ENCODE measurements at places on chromosomes 2 and 18.
A peak's percentile ranks its signal among the peaks of the same experiment; 100 is the strongest.

- H3K27ac ChIP-seq, result peak overlapping the region; percentile 99
- H3K4me1 ChIP-seq, result peaks cover 64% of the 10 kb centered on the region
- H3K27me3 ChIP-seq, result no peaks in the 10 kb centered on the region
- DNase-seq, result no peak
Measured at GRCh38 chr18:58866773-58867150, 2.1 kb downstream of the ZNF532 start.

DNA sequence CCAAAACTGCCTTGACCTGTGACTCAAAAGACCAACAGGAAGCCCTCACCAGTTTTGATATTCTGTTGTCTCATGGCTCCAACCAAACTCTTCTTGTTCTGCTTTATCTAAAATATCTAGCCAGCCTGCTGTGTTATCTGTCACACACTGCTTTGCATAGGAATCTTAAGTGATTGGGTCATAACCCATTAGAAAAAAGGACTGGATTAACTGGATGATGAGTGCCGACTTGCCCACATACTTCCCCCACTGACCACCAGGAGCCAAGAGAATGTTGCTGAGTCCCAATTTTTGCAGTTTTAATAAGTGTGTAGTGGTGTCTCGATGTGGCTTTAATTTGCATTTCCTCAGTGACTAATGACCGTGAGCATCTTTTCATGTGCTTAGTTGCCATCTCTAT is 6.5 kb downstream of the MOGAT1 start:
- no peak overlapping the region for H3K4me3 ChIP-seq
- H3K36me3 ChIP-seq, result no peaks in the 10 kb centered on the region
- no peak overlapping the region for H3K27ac ChIP-seq
- DNase-seq, result no peak

DNA sequence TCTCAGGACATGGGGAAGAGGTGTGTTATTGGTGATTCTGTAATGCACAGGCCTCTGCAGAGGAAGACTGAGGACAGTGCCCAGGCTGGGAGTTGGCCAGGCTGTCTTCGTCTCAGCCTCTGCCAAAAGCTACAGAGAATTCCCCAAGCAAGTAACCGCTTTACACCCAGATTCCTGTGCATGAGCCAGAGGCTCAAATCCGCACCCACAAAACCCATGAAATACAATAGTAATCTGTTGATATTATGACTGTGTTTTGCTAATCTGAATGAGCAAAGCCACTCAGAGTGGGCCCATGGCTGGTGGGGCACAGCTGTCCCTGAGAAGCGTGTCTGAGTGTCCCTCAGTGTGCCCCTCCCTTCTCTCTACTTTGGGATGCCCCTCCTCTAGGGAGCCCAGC is 149.5 kb upstream of the PXDN start:
- no peaks in the 10 kb centered on the region for H3K36me3 ChIP-seq
- no peaks in the 10 kb centered on the region for H3K4me1 ChIP-seq
- no peaks in the 10 kb centered on the region for H3K27me3 ChIP-seq
- DNase-seq, result no peak

DNA sequence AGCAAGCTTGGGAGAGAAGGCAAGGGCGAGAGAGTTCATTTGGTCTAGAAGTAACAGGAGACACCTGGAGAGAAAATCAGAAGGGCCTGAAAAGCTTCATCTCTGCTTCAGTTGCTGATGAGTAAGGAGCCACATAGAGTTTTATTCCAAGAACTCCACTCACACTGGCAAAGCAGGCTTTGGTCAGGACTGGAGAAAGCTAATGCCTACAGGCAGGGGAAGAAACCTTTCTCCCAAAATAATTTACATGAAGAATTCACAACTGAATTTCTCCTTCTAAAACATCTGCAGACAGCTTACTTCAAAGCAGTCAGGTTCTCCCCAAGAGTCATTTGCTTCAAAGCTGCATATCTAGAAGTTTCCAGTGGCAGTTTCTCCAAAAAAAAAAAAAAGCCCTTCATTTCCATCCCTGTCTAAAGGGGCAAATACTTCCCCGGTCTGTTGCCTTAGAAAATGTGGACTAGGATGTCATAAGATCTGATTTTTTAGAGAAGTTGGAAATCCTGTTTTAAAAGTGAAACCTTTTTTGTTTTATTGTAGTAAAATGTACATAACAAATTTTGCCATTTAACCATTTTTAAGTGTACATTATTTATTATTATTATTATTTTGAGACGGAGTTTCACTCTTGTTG is 46.3 kb downstream of the TMEM247 start:
- H3K4me3 ChIP-seq, result no peak overlapping the region
- H3K27me3 ChIP-seq, result no peaks in the 10 kb centered on the region
- peaks cover 5% of the 10 kb centered on the region for H3K4me1 ChIP-seq
- no peaks in the 10 kb centered on the region for H3K36me3 ChIP-seq
- no peak overlapping the region for H3K27ac ChIP-seq
- DNase-seq, result no peak

DNA sequence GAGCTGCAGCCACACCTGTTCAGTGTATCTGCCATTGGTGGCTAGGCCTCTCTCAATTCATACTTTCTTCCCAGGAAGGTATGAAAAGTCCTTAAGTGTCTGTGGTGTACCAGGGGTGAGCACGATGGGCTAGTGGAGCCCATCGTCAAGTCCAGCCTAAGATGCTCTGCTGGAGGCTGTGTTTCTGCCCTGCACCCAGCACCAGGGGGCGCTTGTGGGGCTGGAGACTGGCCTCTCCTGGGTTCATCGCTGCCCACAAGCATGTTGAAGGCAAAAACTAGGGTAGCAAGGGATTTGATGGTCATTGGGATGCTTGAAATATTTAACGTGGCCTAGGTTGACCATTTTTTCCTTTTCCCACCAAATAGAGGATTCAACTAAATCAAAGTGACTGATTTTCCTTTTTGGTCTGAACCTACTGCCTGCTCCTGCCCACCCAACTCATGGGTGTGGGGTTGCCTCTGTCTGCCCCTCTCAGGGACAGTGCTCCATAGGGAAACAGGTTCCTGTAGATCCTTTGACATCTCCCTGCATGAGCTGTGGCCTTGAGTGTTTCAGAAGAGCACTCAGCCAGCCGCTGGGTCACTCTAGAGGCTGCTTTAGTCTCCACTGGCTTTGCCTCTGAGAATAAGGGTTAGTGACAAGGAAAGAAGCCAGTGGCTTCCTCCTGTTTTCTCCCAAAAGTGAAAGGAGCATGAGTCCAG is 59.0 kb downstream of the TPGS2 start:
- H3K4me3 ChIP-seq, result no peak overlapping the region
- H3K36me3 ChIP-seq, result no peaks in the 10 kb centered on the region

DNA sequence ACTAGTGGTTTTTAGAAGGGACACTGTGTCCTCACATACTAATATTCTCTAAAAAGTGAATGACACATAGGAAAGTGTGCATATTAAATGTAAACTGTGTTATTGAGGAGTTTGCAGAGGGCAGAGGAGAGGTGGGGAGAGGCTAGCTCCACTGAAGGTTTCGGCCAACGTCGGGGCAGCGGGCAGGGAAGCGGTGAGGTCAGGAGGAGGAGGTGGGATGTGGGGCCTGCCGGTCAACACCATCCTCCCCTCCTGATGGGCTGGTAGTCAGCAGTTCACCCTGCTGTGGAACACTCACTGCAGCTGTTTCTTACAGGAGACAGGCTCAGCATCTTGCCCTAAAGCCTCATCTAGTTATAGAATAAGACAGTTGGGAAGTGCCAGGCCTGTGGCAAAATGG is 74.2 kb downstream of the ARHGEF4 start:
- no peaks in the 10 kb centered on the region for H3K4me1 ChIP-seq
- H3K27me3 ChIP-seq, result peaks cover 10% of the 10 kb centered on the region
- H3K36me3 ChIP-seq, result no peaks in the 10 kb centered on the region
- H3K4me3 ChIP-seq, result no peak overlapping the region
- no peak overlapping the region for H3K27ac ChIP-seq
- DNase-seq, result no peak

DNA sequence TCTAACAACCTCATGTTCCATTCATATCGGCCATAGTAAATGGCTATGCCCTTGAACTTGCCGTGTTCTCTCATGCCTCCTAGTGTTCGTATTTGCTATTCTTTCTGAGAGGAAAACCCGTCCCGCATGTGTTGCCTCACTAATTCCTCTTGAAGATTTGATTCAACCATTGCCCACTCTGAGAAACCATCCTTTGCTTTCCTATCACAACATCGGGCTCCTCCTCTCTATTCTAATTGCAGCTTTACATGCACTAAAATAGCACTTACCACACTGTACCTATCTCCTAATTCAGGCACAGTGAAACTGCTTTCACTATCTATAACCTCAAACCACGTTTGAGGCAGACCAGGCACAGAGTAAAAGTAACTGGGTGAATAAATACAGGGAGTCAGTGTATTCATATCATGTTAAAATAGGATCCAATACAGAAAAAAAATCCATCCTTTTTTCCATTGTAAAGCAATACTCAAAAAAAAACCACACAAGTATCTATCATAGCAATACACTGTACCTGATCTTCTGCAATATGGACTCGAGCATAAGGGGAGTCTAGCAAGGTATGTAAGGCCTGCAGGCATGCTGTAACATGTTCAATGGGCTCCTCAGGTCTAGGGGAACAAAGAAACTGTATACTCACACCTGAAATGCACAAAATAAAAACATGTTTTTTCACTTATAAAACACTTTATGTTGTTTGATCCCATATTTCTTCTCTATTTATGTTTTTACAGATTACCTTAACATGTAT is 39.0 kb upstream of the STRN start:
- no peak overlapping the region for H3K27ac ChIP-seq
- no peak for DNase-seq
- H3K27me3 ChIP-seq, result no peaks in the 10 kb centered on the region

GRCh38 chr18:76405681-76406356 is 89.2 kb downstream of the ZNF516 start:
- peaks cover 10% of the 10 kb centered on the region for H3K4me1 ChIP-seq
- DNase-seq, result peak; percentile 81
- H3K27ac ChIP-seq, result no peak overlapping the region
- H3K4me3 ChIP-seq, result no peak overlapping the region
- H3K36me3 ChIP-seq, result no peaks in the 10 kb centered on the region

DNA sequence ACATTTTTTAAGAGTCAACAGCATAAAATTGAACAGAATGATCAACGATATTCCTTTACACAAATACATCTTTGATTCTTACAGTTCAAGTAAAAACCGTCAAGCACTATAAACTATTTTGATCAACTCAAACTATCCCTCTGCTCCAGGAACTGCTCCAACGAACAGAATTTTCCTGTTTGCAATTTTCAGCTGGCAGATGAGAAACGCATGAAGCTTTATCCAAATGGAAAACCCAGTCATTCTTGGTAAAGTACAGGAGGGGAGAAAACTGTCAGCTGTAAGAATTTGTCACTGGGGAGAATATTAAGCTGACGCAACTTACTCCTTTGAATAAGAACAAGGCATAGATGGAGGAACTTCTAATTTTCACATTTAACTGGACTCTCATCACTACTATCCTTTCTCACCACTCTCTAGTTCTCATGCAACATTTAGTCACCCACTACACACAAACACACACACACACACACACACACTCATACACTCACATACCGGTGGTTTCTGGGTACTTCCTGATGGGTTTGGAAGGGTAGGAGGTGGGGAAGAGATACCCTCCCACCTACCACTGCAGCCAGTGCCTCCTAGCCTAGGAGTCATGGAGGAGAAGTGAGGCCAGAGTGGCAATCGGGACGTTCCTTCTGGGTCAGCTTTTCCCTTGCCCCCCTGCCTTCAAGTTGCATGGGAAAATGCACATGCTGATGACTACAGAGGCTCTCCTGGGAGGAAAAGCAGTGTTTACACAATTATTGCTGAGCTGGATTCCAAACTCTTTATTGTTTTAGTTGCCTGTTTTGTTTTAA is 54.0 kb upstream of the SPATS2L start:
- no peak overlapping the region for H3K4me3 ChIP-seq
- no peak overlapping the region for H3K27ac ChIP-seq
- H3K36me3 ChIP-seq, result no peaks in the 10 kb centered on the region
- DNase-seq, result no peak
- H3K27me3 ChIP-seq, result no peaks in the 10 kb centered on the region

- no peaks in the 10 kb centered on the region for H3K4me1 ChIP-seq
- no peaks in the 10 kb centered on the region for H3K36me3 ChIP-seq
- H3K4me3 ChIP-seq, result no peak overlapping the region
- no peak for DNase-seq
- no peaks in the 10 kb centered on the region for H3K27me3 ChIP-seq
- H3K27ac ChIP-seq, result no peak overlapping the region
Measured at GRCh38 chr18:60549338-60549960, 176.9 kb upstream of the MC4R start.

DNA sequence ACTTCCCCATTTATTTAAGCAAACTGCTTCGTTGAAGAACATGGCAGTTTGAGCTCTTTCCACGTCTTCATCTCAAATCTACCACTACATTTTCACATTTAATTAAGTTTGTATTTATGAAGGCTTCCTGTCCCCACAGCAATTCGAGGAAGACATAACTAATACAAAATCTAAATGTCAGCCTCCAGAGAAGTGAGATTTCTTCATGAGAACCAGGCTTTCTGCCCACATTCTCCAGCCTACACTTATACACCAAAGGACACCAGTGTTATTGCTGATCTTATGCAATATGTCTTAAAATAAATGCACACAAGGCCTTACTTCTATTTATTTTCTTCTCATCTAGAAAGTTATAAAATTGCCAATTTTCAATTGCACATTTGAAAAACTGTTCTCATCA is 1209.3 kb upstream of the FAM98A start:
- DNase-seq, result no peak
- no peaks in the 10 kb centered on the region for H3K4me1 ChIP-seq
- no peak overlapping the region for H3K4me3 ChIP-seq

DNA sequence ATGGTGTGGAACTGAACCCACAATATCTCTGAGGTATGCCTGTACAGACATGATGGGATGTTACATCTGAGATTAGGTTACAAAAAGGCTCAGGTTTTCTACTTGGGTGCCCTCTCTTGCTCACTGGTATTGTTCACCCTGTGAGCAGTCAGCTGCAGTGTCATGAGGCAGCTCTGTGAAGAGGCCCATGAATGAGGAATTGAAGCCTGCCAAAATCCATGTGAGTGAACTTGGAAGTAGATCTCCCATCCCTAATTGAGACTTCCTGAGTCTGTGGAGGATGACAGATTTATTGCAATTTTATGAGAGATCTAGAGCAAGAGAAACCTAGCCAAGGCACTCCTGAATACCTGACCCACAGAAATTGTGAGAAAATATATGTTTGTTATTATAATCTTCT is 404.9 kb upstream of the ZEB2 start:
- no peak overlapping the region for H3K4me3 ChIP-seq
- H3K36me3 ChIP-seq, result no peaks in the 10 kb centered on the region
- no peaks in the 10 kb centered on the region for H3K27me3 ChIP-seq
- no peak for DNase-seq
- H3K27ac ChIP-seq, result no peak overlapping the region

GRCh38 chr18:47915930-47916329 is 14.5 kb downstream of the SMAD2 start:
- peaks cover 52% of the 10 kb centered on the region for H3K4me1 ChIP-seq
- H3K27ac ChIP-seq, result no peak overlapping the region
- no peak for DNase-seq
- no peaks in the 10 kb centered on the region for H3K27me3 ChIP-seq

- no peaks in the 10 kb centered on the region for H3K4me1 ChIP-seq
- H3K4me3 ChIP-seq, result no peak overlapping the region
- H3K27ac ChIP-seq, result no peak overlapping the region
- no peak for DNase-seq
Measured at GRCh38 chr18:37442477-37442876, 123.1 kb downstream of the CELF4 start.

- no peaks in the 10 kb centered on the region for H3K27me3 ChIP-seq
- H3K4me1 ChIP-seq, result no peaks in the 10 kb centered on the region
- H3K36me3 ChIP-seq, result no peaks in the 10 kb centered on the region
- H3K4me3 ChIP-seq, result no peak overlapping the region
- no peak for DNase-seq
Measured at GRCh38 chr2:179559108-179559806, 294.6 kb upstream of the SESTD1 start.

Measured in psoas muscle (tissue), 8 donors.